ENCODE measurements at places on chromosomes 2 and 18.

DNA sequence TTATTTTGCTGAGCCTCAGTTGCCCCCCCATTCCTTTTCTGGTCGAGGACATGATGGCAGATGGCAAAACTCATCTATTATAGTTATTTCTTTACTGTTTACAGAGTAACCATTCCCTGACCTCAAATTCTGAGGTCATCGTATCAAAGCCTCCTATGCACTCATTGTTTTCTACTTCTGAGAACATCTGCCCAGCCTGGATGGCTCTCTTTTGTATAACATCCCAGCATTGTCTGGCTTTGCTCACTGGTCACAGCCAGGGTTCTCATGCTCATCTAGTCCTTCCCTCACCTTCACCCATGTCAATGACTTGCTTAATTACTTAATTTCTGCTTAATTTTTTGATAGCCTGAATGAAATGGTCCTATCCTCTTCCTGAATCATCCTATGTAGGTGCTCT, 472.1 kb downstream of the PARD3B start:
- no peak for DNase-seq

DNA sequence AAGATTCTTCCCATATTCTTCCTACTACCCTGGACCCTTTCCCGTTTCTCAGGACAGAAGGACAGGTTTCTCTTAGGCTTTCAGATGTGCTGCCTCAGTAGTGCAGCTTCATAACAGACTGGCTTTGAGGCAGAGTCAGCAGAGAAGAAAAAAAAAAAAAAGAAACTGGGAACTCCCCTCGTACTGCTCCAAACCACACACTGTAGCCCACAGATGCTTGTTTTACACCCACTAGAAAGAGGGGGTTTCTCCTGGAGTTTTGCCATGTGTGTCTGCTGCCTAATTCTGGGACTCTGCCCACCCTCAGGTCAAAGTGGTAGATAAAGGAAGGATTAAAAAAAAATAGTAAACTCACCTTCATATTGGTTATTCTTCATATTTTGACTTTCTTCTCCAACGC, 95.9 kb downstream of the NCOA1 start:
- no peak for DNase-seq

DNA sequence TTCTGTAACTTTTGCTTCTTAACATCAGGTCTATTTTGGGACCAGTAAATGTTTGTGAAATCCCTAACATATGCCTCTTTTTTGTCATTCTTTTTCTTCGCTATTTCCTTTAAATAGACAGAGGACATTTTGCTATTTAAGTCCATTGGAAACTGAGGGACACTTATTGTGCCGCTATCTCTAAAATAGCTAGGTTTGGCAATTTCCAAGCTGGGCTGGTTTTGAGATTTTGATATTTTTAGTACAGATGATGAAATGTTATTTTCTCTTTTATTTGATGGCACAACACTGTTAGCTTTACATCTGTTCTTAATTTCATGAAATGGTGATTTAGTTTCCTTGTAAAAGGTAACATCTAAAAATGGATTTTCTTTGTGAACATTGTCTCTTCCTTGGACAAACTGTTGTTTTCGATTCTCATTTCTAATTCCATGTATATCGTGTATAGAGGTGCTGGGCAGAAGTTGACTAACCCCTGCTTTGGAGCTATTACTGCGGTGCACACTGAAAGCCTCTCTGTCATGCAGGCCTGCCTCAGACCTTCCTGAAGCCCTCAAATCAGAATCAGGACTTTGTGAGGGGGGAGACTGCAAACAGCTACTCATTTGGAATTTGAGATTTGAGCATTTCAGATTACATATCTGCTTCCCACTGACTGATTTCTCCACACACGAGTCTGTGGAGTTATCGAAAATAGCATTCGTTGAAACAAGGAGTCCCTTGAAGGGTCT, 594 bp downstream of the RAD51AP2 start:
- DNase-seq, result no peak

- no peak for DNase-seq
Observed at GRCh38 chr2:215320102-215320501, 8.2 kb downstream of the ATIC start.

GRCh38 chr18:40577981-40578365, 1377.1 kb upstream of the PIK3C3 start:
- DNase-seq, result no peak

DNA sequence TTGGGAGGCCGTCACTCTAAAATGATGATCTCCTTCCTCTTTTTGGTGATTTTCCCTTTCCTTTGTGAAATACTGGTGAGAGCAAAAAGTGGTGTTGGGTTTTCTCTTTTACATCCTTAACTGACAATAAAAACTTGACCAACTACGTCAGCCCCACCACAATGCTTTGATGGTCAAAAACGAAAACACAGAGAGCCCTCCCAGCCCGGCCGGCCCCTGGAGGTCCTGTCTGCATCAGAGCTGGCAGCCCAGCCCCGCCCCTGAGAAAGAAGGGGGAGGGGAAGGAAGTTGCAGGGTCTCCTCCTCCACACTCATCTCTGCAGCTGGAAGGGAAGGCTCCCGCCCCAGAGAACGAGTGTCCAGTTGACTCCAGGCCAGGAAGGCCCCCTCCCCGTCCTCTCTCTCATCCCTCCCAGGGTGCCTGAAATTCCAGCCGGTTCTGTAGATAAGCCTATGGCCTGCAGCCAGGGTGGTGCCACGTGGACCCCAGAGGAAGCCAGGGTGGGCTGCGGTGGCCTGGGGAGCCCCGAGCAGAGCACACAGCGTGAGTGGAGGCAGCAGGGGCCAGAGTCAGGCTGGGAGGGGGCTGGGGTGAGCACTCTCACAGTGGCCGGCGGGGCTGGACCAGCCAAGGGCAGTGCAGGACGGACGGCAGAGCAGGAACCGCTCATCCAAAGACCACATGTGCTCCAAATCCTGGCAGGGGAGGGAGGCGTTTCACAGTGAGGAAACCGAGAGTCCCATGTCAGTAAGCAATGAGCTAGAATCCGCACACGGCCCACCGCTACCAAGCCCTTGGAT, 19.8 kb downstream of the BIN1 start:
- no peak for DNase-seq

GRCh38 chr2:113202305-113203216, 28.8 kb downstream of the PSD4 start:
- DNase-seq, result no peak

Measured in activated CD4-positive, alpha-beta T cell treated with anti-CD3 and anti-CD28 coated beads, Interleukin-2, amount 50 U/mL, for 24 hours (primary cell).